Activated CD8-positive, alpha-beta memory T cell treated with anti-CD3 and anti-CD28 coated beads for 1 hour (primary cell): ENCODE measurements at places on chromosomes 2 and 18.

- DNase-seq: no peak
These were observed 1761.2 kb upstream of the CELF4 start for GRCh38 chr18:39326772-39327171.

DNA sequence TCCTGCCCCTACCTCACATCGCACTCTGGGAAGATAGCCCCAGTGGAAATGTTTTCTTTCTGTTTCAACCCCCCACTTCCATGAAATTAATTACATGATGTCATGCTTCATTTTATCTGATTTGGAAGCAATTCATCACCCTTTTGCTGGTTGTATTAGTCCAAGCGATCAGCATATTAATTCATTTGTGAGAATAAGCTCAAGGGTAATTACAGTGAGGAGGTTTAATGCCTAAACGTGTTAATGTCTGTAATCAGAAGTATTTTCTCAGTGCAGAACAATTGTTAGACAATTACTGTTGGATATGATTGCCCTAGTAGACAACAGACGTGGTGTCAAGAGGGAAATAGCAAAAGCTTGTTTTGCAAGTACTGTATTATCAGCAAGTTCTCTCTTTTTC is 746.3 kb downstream of the CPS1 start:
- DNase-seq: no peak

DNA sequence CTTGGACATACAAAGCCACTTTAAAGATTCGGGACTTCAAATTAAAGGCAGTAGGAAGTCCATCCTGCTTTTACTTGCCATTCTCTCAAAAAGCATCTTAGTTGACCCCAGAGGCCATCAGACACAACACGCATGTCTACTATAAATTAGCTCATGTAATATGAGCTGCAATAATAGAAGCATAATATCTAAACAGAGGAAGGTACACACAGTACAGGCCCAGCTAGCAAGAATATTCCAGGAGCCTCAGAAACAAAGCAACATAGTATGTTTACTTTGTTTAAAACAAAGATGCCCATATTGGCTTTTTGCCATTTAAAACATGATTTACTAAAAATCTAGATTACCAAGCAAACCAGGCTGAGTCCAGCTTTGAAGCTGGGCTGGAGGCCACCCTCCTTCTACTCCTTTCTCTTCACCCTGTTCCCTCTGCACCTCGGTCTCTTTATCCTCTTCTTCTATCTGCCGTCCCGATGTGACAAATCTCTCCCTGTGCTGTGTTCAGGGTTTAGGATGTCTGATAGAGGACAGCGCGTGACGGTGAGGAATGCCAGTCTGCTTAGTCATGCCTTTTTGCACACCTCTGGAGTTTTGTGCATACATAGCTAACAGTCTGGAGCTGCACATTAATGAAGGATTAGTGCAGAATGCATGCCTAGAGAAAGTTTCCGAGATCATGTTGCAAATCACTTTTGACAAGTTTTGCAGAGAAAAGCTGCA is 28.2 kb downstream of the DTNA start:
- DNase-seq: no peak

DNA sequence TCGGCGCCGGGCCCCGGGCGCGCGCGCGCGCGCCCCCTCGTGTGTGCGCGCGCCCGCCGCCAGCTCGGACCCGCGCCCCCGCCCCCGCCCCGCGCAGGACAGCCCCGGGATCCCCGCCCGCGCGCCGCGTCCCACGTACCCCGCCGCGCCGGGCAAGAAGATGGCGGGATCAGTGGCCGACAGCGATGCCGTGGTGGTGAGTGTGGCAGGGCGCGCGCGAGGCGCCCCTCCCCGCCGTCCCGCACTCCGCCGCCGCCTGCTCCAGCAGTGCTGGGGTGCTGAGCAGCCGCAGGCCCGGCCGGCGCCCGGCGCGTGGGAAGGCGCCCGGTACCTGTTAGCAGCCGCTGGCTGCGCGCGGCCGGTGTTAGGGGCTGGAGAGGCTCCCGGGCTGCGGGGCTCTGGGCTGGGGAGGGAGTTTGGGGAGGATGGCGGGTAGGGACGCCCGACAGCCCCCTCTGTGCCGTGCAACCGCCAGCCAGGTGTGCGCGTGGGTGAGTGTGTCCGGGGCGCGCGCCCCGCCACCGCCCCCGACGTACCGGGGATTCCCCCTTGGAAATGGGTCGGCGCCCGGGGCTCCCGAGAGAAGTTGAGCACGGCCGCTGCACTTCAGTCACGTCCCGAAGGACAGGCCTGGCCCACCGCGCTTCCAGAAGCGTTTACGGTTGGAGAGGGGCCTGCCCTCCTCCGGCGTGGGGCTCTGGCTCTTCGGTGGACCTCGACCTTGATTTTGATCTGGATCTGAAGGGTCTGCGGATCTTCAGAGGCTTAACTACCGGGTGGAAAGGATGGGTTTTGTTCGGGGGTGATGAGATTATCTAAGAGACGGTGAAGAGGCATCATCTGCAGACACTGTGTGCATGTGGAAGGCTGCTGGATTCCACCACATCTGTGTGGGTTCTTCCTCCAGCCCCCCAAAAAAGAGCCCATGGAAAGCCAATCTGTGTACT is 697 bp downstream of the LGALSL start:
- DNase-seq: peak; percentile 3

DNA sequence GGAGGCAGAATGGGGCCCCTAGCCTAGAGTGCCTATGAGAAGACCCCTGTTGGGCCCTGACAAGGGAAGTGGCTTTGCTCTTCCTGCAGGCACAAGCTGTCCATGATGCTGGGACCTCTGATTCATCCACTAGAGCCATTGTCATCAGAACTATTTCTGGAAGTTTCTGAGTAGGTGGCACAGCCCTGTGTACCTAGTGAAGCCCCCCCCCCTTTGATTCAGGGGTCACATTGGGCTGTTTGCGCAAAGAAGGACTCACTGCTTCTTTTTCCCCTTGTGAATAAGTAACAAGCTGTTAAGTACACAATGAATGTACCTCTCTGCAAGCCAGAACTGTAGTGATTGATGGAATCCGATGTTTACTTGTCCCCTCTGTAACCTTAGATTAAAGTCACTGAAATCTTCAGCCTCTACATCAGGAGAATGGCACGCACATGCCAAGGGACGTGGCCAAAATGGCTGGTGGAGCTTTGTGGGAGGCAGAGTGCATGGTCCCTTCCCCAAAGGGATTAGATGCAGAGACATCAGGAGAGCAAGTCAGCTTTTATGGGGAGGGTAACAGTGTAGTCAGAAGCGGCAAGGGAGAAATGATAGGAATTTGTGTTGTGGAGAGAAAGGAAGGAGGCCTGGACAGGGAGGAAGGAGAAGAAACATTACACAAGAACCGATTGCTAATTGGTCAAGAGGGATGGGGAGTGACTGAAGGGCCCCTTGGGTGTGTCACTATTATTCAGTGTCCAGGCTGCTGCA is 267.6 kb upstream of the RAB12 start:
- no peak for DNase-seq

DNA sequence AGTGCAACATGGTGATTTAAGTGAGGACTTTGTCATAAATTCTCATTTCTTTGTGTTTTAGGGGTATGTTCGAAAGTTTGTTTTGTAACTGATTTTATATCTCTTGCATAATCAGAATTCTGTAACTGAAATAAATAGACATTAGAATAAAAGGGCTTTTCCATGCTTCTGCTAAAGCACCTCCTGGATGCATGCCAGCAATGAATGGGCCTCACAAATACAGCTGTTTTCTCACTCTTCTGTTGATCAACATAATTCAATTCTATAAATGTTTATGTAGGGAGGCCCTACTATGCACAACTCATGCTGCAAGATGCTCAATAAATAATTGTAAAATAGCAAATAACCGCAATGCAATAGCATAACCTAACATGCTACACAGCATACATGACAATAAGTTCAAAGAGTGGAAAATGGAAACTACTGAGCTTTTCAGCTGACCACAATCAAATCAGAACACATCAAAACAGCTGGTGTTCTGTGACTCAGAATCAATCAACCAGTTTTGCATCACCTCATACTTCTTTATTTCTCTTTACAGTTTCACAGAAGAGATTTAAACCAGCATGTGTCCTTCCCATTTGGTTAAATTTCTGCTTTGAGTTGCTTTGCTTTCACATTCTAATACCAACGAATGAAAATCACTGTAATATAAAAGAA is 11.0 kb downstream of the CDH7 start:
- no peak for DNase-seq

- DNase-seq: no peak
These were observed 54.7 kb upstream of the MBOAT2 start for GRCh38 chr2:9057939-9058761.

DNA sequence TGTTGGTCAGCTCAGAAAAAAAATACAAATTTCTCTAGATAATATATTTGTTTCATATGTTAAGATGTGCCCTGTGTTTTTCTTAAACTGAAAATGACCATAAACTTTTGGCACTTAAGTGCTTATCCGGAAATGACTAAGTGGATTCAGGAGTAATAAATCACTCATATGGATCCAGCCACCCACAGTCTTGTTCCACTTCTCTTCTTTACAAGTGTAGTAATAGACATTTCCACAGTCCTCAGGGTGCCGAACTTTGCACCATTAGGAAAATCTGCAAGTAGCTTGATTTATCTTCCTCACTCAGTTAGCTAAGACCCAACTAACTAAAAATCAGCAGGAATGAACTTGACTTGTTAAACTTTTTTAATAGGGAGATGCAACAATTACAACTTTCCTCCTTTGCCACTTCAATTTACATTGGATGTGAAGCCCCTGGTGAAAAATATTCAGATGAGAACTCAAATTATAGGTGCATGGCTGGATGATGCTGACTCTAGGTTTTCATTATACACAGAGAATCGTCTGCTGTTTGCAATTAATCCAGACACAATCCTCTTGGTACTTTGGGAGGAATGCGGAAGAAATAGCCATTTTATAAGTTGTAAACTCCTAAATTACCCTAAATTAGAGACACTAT is 322.5 kb downstream of the ARHGAP15 start:
- no peak for DNase-seq

- no peak for DNase-seq
These were observed 40.5 kb upstream of the NABP1 start for GRCh38 chr2:191637182-191638078.

DNA sequence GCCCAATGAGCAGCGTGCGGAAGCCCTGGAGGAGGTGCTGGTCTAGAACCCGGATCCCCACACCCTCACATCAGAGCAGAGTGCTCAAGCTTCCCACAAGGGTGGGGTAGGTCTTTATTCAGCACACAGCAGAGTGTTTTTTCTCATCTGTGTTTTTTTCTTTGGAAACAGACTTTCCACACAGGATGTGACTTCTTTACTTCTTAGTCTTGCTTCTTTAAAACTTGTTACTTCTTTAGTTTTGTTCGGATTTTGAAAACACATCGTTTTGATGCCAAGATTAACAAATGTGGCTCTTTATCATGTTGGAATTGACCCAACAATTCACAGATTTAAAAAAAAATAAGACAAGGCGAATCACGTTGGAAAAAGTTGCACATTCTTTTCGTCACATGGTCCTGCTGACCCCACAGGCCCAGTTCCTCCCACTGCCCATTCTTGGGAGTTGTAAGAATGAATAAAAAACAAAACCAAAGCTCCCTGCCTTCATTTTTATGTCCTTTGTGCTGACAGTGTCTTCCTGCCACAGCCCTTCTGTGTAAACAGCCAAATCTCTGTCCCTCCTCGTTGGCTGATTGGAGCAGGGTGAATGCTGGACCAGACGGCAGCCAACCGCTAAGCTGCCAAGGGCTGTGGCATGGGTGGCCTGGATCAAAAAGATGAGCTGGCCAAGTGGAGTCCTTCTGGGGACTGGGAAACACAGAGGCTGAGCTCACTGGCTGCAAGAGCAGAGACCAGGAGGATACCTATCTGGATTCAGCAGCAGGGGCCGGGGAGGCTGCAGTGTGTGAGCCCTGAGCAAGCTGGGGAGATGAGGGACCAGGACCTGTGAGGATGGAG is 81.6 kb downstream of the TWIST2 start:
- DNase-seq: no peak

DNA sequence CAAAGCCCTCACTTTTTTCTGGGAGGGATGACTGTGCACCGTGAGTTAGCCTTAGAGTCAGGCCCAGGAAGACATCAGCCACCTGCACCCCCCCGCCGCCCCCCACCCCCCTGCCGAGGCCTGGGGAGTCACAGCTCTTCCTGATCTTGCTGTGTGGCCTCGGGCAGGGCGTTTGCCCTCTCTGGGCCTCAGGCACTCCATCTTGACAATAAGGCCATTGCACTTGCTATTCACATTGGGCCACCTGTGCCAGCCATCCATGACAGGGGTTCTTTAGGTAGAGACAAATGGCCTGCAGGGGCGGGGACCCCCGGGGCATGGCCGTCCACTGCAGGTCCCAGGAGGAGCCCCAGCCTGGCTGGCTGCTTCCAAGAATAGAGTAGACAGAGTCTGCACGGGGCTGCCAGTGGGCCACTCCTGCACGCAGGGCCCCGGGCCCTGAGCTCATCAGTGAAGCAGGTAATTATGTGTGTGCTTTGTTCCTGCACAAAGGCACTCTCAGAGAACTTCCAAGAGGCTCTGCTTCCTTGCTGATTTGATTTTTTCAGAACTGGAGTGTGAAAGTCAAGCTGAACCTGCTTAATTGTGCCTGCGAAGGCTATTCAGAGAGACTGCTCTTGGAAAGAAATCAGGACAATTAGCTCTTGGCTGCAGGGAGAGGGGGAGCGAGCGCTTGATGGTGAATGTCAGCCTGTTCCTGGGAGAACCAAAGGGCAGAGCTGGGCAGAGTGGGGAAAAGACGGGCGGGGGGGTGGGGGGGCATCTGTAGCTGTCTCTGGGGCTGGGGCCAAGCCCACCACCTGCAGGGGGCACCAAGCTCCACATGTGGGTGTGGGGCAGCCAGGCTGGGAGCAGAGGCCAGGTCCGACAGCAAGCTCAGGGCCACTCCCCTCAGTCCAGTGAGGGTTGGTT is 40.3 kb downstream of the RRM2 start:
- no peak for DNase-seq

GRCh38 chr2:78676921-78677696 is 348.4 kb upstream of the REG3G start:
- DNase-seq: no peak

DNA sequence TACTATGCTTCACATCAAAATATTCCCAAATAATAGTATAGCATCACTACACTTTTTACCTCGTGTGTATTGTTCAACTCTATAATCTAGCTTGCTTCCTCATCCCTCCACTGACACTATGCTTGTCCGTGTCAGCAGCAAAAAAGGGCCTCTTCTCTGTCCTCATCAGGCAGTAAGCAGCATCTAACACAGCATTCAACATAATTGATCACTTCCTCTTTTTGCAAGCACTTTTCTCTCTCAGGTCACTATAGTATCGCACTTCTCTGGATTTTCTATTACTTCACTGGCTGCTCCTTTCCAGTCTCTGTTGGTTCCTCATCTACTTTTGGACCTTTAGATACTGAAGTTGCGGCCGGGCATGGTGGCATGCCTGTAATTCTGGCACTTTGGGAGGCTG is 64.9 kb upstream of the ZSWIM2 start:
- no peak for DNase-seq
